NCI-H1436 treated with DMSO at 0.1 percent for 48 hours (cell line): ENCODE measurements at places on chromosomes 3 and 15.

- no peak for DNase-seq
Observed at GRCh38 chr3:197550489-197550888, 5.3 kb downstream of the BDH1 start.

GRCh38 chr3:76900596-76900995 lies 139.3 kb upstream of the ROBO2 start:
- DNase-seq: no peak

GRCh38 chr15:63497642-63498467 lies 6.5 kb upstream of the USP3 start:
- no peak for DNase-seq

GRCh38 chr3:30628205-30628900 lies 22.0 kb downstream of the TGFBR2 start:
- DNase-seq: no peak

DNA sequence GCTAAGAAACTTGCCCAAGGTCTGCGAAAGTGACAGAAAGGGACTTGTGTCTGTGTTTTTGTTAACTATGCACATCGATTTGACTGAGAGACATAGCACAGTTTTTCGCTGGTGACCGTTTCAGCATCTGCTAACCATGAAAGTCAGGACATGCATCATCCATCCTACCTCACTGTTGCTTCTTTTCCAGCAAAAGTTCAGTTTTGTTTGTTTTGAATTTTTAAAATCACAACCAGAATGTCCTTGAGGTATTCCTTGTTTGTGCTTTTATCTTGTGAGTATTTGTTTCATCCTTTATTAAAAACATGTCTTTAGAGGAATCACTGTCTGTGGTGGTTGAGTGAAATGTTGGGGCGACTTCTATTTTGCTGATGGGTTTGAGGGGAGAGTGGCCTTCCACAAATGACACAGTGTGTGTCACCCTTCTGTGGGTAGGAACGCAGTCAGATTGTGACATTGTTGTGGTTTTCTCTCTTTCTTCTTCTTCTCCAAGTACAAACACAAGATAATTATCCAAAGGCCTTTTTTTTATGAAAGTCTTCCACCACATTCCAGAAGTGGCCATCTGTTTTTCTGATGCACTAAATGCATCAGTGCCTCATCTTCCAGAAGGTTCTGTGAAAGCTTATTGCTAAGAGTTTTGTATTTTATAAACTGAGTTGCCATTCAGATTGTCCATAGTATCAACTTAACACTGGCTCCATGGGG lies 214.4 kb upstream of the NR2E3 start:
- no peak for DNase-seq

DNA sequence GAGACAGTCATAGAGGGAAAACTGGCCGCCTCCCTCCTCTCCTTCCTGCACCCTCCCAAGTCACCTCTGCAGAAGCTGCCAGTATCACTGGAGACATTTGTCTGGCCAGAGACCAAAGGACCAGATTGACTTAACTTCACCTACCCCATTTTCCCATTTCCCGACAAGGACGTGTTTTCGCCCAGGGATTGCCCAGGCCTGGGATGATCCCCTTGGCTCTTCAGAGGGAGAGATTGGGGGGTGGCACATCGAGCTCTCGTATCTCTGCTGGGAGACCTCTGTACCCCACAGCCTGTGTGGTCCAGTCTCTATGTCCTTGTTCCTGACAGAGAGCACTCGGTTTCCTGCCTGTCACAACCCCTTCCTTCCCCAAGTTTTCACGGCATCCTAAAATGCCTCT lies 31.4 kb downstream of the RGMA start:
- no peak for DNase-seq

- DNase-seq: no peak
Observed at GRCh38 chr3:94137377-94137776, 74.5 kb downstream of the NSUN3 start.

DNA sequence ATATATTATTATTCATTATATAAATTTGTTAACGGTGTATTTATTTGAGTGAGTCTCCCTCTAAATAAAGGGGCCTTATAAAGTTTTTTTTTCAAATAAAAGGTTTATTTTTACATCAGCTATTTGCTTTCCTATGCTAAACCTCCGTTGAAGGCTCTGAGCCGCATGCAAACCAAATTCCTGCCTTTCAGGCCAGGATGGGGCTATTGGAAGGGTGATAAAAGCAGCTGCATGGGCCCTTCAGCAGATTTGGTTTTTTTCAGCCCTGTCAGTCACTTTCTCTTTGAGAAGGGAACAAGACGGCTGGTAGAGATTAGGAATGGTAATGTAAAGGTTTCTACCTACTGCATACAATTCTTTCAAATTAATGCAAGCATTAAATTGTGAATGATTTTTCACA lies 244.2 kb downstream of the WNT5A start:
- DNase-seq: no peak
